HAP-1 (cell line): ENCODE measurements at places on chromosomes 3 and 15.

DNA sequence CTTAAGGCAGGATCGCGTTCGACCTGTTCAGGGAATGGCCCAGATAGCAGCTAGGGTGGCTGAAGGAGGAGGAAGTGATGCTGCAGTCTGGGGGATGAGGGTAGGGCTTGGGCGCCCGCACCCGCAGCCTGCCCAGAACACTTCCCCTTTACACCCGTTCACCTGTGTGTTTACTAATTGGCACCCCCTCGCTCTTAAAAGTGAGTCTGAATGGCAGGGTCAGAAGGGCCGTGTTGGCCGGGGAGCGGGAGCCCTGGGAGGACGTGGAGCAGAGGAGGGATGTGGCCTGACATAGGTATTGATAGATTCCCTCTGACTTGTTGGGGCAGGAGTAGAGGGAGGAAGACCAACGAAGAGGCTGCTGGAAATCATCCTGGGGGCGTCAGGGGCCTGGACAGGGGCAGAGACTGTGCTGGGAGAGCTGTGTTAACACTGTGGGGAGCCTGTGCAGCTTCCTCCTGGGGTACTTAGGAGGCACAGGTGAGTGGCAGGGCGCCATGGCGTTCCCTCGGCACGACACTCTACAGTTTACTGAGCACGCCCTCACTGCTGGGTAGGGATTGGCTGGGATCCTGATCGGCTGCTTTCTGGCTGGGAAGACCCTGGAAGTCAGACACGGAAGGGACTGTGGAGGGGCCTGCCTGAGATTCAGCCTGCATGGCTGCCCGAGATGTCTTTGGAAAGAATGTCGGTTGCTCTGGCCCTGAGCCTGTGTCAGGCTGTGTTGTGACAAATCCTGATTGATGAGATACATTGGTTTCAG is 51.7 kb downstream of the SLC6A6 start:
- no peak for DNase-seq

DNA sequence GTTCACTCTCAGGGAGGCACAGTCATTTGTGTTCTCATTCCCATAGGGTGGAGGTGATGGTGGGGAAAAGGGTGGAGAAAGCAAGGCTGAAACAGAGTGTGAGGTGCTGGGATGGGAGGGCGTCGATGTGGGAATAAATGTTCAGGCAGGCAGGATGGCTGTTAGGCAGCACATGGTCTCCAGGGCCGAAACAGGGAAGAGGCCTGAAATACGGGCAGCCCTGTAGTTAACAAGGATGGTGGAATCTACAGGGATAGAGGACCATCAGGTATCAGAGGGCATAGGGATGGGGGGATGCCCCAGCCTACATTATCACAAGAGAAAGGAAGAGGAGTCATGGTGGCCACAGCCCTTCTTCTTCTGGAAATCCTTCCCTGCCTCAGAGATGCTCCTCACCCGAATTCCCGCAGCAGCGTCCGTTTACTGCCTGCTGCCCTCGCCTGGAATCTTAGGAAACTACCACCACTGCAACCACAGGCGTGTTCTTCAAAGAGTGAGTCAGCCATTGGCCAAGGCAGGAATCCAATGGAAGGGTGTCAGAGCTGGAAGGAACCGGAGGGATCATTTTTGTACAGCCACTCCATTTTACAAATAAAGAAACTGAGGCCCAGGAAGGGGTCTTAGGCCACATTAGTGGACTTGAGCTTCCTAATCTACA is 49.7 kb upstream of the POMGNT2 start:
- peak; percentile 10 for DNase-seq

GRCh38 chr3:29291982-29292363 is 11.1 kb downstream of the RBMS3 start:
- no peak for DNase-seq

- no peak for DNase-seq
These were observed 29.5 kb upstream of the SNRK start for GRCh38 chr3:43256714-43257461.

DNA sequence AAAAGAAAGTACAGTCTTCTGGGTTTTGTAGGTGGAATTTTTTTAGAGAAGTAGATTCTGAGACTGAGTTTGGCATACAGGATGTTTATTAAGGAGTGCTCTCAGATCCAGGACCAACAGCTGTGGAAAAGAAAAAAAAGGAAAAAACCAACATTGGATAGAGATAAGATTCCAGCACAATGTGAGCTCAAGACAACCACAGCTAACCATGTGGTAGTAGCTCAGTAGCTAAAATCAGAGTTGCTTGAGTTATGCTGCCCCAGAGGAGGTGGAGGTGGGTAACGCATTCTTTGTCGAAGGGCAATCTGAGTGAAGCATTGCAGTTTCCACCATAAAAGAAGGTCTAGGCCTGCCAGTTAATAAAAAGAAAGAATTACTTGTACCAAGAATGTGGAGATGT is 904.3 kb downstream of the NSUN3 start:
- no peak for DNase-seq

GRCh38 chr15:85453144-85453872 is 72.9 kb downstream of the AKAP13 start:
- DNase-seq, result no peak

DNA sequence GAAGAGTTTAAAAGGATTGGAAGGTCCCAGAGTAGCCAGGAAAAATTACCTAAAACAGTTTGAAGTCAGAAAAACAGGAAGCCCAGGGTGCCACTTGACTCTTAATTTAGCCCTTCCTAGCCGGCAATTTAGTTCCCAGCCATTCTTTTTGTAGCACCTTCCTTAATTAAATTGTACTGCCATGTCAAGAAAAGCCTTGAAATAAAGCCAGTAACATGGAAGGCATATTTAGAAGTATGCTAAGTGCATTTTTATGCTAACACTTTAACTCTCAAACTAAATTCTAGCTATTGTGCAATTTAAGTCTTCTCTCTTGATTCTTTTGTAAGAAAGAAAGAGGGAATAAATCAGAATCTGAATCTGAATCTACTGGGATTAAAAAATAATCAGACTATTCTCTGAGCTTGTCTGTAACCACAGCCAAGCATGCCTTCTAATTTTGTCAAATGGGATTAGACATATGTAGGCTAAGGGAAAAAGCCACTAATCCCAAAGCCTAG is 43.2 kb downstream of the MAP3K13 start:
- peak; percentile 43 for DNase-seq

DNA sequence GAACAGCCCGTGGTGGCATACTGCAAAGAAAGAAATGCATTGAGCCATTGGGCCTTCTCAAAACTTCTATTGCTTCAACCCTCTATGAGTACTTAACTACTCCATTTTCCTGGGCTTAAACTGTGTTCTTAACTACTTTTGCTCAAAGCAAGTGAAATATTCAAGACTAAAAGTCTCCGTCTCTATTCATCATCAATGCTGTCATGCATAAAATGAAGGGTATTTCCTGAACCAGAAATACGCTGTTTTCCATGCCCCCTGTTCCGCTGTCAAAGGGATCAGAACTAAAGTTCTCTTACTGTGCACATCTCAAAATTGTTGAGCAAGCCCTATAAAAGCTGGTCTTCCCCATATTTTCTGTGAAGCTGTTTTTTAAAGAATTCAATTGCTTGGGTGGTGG is 20.3 kb downstream of the SIAH2 start:
- no peak for DNase-seq

- DNase-seq, result no peak
These were observed 19.9 kb downstream of the TMEM62 start for GRCh38 chr15:43153269-43153668.

GRCh38 chr15:101100593-101101442 is 151.0 kb downstream of the CHSY1 start:
- no peak for DNase-seq

DNA sequence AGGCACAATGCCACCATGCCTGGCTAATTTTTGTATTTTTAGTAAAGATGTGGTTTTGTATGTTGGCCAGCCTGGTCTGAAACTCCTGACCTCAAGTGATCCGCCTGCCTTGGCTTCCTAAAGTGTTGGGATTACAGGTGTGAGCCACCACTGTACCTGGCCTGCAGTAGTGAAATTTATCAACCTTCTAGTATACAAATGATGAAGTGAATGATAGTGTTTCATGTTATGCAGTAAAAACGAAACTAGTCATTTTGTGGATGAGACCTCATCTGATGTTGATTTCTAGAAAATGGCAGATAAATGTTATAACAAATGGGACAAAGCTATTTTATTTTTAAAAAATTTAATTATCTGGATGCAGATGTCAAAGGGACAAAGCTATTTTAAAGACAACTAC is 32.9 kb downstream of the NXPE3 start:
- DNase-seq, result no peak
